NCI-H446 treated with DMSO at 0.1 percent for 48 hours (cell line): ENCODE measurements at places on chromosomes 4 and X.

DNA sequence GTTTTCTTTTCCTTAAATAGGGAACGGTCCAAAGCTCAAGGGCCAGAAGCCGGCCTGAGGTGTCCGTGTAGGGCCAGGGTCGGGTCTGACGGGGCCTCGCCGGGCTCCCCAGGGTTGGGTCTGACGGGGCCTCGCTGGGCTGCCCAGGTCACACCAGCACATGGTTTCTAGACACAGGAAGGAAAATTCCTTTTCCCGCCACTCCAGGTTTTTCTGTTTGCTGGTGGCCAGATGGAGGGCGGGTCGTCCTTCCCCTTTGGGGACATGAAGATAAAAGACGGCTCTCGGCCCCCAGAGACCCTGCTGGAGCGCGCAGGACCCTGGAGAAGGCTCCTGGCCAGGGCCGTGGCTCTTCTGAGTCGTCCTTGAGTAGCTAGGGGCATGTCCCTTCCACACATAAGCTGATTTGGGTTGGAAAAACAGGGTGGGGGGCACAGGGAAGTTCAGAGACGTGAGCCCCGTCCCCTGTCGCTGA lies 35.1 kb downstream of the PIGG start:
- DNase-seq, result no peak

DNA sequence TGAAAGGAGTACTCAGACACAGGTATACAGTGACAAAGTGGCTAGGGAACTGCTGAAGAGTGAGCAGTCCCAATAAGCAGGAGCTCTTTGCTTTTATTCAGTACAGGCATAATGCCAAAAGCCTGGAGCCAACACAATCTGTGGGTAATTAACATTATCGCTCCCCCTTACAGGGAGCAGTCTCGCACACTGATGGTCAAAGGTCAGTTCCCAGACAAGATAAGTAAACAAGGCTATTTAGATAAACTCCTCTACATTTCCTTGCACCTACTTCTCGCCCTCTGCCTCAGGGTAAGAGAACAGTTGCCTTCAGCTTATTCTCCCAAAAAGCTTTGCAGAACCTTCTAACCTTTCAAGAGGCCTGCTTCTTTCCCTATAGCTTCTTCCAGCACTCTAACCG lies 73.9 kb upstream of the TAF9B start:
- DNase-seq, result no peak

DNA sequence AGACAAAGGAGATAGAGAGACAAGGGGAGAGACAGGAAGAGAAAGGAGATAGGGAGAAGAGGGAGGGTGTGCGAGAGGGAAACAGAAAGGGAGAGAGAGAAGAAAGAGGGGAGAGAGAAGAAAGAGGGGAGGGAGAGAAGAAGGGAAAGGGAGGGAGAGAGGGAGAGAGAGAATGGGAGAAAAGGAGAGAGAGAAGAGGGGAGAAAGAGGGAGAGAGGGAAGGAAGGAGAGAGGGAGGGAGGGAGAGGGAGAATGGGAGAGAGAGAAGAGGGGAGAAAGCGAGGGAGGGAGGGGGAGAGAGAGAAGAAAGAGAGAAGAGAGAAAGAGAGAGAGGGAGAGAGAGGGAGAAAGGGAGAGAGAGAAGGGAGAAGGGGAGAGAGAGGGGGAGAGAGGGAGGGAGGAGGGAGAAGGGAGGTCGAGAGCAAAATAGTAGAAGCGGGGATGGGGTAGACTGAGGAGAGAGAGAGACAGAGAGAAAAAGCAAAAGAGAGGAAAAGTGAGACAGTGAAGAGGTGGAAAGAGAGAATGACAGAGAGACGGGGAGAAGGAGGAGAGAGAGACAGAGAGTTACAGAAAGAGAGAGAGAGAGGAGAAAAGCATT lies 218.2 kb downstream of the DHRSX start:
- DNase-seq, result no peak

GRCh38 chr4:79209822-79210635 lies 115.8 kb downstream of the NAA11 start:
- DNase-seq, result no peak

- DNase-seq, result peak; percentile 43
Measured at GRCh38 chr4:100095729-100096595, 94.3 kb downstream of the DDIT4L start.

GRCh38 chr4:159829184-159829583 lies 726.3 kb downstream of the RAPGEF2 start:
- no peak for DNase-seq

DNA sequence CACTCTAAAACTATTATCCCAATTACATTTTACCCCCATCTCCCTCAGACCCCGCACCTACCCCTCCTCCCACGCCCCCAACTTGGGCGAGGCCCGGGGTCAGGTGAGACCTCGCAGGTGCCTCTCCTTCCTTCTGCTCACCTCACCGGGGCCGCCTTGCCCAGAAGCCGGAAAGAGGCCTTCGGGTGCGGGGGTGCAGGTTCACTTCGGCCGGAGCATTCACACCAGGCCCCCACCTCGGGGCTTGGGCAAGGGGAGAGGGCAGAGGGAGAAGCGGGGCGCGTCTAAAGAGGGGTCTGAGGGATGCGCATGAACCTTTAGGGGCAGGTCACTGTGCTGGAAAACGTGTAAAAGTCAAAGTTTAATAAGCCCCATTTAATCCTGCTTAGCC lies 427 bp downstream of the ZNF182 start:
- DNase-seq, result no peak

- no peak for DNase-seq
Measured at GRCh38 chr4:186203406-186203805, 12.0 kb downstream of the CYP4V2 start.

- DNase-seq, result no peak
Measured at GRCh38 chrX:40644821-40645358, 2.5 kb downstream of the CXorf38 start.

GRCh38 chrX:29792335-29792734 lies 423.0 kb upstream of the MAGEB2 start:
- no peak for DNase-seq

DNA sequence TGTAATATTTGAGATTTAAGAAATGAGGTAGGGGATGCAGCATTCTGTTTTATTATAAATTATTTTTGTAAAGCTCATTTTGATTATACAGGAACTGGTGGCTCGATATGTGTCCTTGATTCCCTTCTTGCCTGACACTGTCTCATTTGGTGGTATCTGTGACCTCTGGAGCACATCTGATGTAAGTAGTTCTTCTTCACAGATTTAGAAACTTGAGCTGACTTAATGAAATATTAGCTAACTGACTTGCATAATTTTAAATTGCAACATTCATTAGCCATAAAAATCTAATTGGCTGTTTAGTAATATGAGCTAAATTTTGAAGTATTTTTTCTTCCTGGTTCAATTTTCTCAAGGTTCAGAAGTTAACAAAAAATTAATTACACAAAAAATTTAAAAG lies 69.1 kb downstream of the FBXL5 start:
- no peak for DNase-seq

DNA sequence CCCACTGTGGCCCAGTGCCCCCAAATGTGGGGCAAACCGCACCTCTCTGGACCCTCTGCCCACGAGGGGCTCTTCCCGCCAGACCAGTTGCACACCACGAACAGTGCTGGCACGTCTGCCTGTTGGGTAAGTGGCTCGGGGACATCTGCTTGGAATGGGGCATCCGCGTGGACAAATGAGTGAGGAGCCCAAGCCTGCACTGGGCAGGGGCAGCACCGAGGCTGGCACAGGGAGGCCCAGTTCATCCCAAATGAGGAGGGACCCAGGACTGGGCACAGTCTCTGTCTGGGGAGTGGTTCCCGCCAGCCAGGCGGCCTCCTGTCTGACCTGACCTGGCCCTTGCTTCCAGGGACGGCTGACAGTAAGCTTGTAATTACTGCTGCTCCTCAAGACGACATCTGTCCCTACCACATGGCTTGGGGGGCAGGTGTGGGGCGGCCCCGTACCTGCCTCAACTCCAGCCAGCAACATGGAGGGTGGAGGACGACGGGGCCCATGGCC lies 3.2 kb downstream of the SPON2 start:
- no peak for DNase-seq

DNA sequence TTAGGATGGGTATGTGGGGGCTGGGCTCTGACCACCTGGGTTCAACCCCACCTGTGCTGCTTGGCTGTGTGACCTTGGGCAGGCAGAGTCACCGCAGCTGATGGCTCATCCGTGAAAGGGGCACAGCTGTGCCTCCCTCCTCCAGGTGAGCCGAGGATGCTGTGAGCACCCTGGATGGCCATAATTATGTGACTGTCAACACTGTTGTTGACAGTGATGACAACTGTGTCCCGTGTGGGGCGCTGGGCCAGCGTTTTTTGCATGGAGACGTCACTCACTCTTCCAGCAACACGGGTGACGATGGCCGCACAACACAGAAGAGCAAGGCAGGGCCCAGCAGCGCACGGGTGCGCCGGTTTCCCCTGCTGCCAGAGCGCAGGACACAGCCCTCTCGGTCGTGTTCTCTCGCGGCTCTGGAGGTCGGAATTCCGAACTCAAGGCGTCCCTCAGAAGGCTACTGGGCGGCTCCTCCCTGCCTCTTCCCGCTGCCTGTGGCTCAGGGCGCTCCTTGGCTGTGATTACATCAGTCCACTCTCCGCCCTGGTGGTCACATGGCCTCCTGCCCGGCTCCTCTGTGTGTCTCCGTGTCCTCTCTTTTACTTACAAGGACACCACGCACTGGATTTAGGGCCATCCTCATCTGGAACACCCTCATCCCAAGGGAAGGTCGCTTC lies 1.3 kb downstream of the SH3TC1 start:
- DNase-seq, result no peak

- DNase-seq, result no peak
Measured at GRCh38 chr4:74056114-74056857, 17.8 kb upstream of the CXCL3 start.

- DNase-seq, result no peak
Measured at GRCh38 chr4:55087009-55087912, 38.1 kb downstream of the KDR start.

DNA sequence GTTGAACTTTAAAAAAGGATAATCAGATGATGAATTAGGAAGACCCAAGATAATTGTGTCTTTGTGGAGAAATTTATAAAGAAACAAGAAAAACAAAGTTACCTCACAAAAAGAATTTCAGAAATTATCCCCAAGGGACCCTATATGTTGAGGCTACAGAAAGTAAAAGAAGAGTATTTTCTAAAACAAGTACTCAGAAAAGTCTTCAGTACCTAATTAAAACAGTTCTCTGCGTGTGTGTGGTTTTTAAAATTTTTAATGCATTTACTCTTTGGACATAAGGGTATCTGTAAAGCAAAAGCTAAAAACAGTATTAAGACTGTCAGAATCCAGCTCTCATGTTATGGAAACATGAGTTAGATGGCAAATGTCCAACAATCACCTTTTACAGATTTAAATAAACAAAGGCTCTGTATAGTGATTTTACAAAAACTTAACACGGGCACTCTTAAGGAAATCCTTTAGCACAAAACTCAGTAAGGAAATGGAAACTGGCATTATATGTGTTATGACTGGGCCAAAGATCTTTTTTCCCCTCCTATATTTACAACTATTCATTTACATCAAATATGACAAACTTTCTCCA lies 187.5 kb downstream of the NSUN7 start:
- no peak for DNase-seq

GRCh38 chr4:113574636-113575103 lies 186.9 kb downstream of the CAMK2D start:
- peak; percentile 93 for DNase-seq

DNA sequence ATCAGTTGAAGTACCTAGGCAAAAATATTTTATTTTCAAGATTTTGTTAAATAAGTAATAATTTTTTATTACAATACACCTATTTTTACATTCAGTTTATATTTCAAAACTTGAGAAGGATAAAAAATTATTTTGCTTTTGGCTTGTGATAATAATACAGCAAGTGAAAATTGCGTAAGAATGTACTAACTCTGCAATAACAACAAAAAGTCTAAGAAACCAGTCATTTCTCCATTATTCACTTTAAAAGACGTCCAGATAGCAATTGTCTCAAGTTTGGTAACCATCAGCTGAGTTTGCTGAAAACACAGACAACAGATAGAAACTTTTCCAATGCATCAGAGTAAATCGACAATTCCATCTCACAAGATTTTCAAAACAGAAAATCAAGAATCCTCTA lies 12.1 kb downstream of the CXCL8 start:
- no peak for DNase-seq

DNA sequence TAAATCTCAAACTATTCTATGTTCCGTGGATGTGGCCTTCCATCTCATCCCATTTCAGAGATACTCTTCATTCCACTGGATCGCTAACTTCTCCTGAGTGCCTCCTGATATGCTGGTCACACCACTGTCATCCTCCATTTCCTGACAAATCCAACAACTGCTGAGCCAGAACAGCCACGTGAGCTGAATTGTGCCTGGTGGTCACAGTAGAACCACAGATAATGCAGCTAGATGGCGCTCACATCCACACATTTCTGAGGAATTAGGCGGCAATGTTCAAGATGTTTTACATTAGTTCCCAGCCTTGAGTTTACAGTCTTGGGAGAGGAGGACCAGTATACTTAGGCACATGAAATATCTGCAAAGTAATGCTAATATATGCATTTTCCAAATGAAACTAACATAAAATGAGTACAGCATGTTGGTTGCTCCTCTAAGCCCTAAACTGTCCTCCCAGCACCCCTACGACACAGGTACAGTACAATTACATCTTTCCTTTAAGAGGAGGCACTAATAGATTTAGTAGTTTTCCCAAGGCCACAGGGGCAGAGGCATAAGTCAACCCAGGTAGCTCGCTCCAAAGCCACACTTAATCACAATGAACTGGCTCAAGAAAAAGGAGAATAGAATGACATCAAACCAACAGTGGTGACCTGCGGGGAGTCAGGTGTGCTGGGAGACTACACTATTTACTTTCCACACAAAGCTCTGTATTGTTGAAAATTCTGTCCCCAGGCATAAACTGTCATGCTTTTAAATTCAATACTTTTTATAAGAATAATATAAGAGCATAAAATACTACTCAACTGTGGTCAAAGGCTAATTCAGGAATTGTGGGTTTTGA lies 134.2 kb downstream of the CHIC2 start:
- peak; percentile 61 for DNase-seq

DNA sequence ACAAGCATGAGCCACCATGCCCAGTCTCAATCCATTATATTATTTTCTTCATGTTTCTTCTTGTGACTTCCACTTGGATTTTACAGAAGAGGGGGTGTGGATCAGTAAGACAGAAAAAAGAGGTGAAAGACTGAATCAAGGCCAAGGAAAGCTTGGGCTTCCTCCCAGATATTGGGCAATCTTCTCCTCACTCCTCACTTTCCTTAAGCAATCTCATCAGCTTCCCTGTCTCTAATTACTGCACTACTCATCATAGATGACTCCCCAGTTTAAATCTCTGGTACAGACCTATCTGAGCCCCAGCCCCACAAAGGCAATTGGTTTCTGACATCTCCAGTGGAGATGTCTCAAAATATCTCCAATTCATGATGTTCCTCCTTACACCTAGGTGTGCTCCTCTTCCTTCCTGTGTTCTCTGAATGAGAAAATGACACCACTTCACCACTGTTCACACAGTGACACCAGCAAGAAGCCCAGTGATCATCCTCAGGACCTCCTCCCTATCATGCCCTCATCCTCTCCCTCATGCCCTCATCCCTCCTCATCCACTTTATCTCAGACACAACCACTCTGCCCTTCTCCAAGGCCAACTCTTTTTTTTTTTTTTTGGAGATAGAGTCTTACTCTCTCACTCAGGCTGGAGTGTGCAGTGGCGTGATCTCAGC lies 44.8 kb upstream of the HERC6 start:
- DNase-seq, result no peak
